ENCODE measurements at places on chromosomes 2 and 18.
A peak's percentile ranks its signal among the peaks of the same experiment; 100 is the strongest.

DNA sequence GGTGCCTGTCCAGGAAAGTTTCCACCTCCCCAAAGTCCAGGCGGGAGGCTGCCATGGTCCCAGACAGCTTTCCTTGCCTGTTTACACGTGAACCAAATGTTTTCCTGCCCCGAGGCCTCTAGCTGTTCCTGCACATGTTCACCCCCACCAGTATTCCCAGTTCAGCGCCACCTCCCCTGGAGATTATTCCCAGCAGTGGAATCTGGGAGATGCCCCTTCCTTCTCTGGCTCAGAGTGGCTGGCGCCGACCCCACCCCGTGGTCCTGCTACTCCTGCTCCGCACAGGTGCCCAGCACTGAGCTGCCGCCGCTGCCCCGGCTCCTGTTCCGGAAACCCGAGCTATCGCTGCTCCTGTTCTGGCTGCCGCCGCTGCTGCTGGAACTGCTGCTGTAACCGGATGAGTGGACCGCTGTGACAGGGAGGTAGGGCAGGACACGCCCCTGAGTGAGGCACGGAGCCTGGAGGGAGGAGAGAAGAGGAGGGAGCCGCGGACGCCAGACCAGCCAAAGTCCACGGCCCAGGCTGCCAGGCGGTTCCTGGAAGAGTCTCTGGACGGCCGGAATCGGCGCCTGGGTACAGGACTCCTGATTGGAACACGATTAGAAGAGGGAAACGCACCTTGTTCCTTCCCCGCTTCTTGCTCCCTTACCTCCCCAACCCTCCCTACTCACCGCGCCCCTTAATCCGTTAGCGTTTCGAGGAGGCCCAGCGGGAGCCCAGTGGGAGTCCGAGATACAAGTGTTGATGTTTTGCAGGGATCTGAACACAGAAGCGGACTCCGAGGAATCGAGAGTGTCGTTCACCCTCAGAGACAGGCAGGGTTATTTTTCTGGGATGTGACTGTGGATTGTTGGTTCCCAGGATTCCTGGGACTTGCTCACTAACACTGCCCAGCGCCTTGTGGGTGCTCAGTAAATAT is at the start of gene PDE11A:
Gene PDE11A (minus strand): TSS at position 395 of the 919 bp plus-strand sequence. CDS start 340 bp downstream, at position 55.
- DNase-seq = no peak
- H3K4me3 ChIP-seq = peak within 1 kb of the TSS; percentile 39
- no peaks in the 10 kb centered on the region for H3K4me1 ChIP-seq
- H3K27me3 ChIP-seq = peaks cover 9% of the 10 kb centered on the region
- H3K36me3 ChIP-seq = no peaks in the 10 kb centered on the region
- H3K27ac ChIP-seq = no peak within 1 kb of the TSS

DNA sequence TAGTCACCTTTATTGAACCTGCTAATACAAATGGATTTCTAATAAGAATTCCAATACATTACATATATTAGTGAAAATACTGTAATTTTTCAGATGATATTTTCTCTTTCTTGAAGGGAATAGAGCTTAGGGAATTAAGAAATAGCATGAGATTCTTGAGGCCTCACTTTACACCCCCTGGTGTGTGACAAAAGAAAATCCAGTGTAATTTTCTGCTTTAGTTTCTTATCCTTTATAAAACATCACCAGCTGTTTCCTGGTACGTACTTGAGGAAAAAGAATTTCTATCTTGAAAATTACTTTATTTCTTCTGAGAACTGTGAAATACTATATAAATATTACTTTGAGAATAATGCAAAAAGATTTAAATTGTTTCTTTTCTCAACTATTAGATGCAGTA is 71.6 kb downstream of the CLIP4 start:
- H3K36me3 ChIP-seq = peaks cover 5% of the 10 kb centered on the region
- peaks cover 5% of the 10 kb centered on the region for H3K4me1 ChIP-seq

DNA sequence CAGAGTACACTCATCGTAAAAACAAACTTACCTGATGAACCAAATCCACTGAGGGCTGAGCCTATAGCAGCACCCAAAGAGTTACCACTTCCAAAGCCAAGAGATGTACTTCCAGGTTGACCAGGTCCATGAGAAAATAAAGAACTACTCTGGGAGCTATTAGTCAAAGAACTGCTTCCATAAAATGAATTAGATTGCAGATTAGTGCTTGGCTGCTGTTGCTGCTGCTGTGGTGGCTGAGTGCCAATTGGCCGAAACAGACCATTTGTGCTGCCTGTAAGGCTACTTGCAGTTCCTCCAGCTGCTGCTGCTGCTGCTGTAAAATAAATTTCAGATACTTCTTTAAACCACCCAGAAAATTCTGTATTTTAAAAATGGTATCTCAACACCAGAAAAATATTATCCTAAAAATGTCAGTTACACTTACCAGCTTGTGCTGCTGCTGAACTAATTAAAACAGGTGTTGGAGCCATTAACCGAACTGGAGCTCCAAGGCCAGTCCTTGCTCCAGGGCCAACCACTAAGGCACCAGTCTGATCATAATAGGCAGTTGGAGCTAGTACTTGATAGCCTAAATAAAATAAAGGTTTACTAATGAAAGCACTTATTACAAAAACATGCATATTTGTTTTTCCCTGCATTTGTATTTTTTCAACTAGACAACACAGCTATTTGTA is 58.1 kb upstream of the SDC1 start:
- no peak for DNase-seq
- no peak overlapping the region for H3K27ac ChIP-seq
- peaks cover 39% of the 10 kb centered on the region for H3K36me3 ChIP-seq
- H3K27me3 ChIP-seq = no peaks in the 10 kb centered on the region
- no peak overlapping the region for H3K4me3 ChIP-seq
- H3K4me1 ChIP-seq = peaks cover 3% of the 10 kb centered on the region

- no peaks in the 10 kb centered on the region for H3K27me3 ChIP-seq
- no peak overlapping the region for H3K27ac ChIP-seq
- H3K4me3 ChIP-seq = no peak overlapping the region
- no peaks in the 10 kb centered on the region for H3K4me1 ChIP-seq
- H3K36me3 ChIP-seq = no peaks in the 10 kb centered on the region
These were observed 28.3 kb upstream of the KCNS3 start for GRCh38 chr2:17850151-17850550.

- no peaks in the 10 kb centered on the region for H3K27me3 ChIP-seq
- no peak overlapping the region for H3K4me3 ChIP-seq
- no peak for DNase-seq
- H3K27ac ChIP-seq = no peak overlapping the region
- no peaks in the 10 kb centered on the region for H3K36me3 ChIP-seq
- H3K4me1 ChIP-seq = no peaks in the 10 kb centered on the region
These were observed 157.3 kb upstream of the CHAC2 start for GRCh38 chr2:53610260-53610659.

- no peaks in the 10 kb centered on the region for H3K4me1 ChIP-seq
- no peaks in the 10 kb centered on the region for H3K36me3 ChIP-seq
- H3K27ac ChIP-seq = no peak overlapping the region
- no peak for DNase-seq
- no peak overlapping the region for H3K4me3 ChIP-seq
These were observed 1037.6 kb downstream of the DSC3 start for GRCh38 chr18:30004965-30005364.

DNA sequence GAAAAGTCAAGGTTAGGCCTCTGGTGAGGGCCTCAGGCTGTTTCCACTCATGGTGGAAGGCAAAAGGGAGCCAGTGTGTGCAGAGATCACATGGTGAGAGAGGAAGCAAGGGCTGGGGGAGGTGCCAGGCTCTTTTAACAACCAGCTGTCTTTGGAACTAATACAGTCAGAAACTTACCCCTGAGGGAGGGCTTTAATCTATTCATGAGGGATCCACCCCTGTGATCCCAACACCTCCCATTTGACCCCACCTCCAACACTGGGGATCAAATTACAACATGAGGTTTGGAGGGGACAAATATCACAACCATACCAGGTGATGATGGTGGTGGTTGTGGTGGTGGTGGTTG is 10.9 kb downstream of the POLI start:
- H3K27ac ChIP-seq = no peak overlapping the region
- no peak overlapping the region for H3K4me3 ChIP-seq
- H3K27me3 ChIP-seq = no peaks in the 10 kb centered on the region
- DNase-seq = no peak
- no peaks in the 10 kb centered on the region for H3K4me1 ChIP-seq

DNA sequence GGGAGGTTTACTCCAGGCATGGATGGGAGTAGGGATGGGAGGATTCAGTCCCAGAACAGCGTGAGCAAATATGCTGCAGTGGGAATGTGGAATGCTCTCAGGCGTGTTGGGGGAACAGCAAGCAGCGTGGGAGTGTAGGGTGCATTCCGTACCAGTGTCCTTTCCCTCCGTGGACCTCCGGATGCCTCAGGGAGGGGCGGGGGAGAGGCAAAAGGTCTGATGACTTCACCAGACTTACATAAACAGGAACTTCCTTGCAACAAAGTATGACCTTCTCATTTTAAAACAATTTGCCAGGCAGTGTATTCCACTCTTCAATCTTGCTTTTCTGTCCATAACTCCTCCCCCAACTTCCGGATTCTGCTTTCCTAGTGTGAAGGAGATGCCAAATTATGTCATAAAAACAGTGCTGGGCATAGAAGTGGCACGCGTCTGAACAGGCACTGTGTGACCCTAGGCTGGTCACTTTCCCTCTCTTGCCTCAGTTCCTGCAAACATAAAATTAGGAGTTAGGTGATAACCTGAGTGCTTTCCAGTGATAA is 36.9 kb downstream of the RPL37A start:
- no peaks in the 10 kb centered on the region for H3K36me3 ChIP-seq
- no peak for DNase-seq
- no peak overlapping the region for H3K4me3 ChIP-seq
- H3K4me1 ChIP-seq = no peaks in the 10 kb centered on the region
- no peaks in the 10 kb centered on the region for H3K27me3 ChIP-seq
- H3K27ac ChIP-seq = no peak overlapping the region

DNA sequence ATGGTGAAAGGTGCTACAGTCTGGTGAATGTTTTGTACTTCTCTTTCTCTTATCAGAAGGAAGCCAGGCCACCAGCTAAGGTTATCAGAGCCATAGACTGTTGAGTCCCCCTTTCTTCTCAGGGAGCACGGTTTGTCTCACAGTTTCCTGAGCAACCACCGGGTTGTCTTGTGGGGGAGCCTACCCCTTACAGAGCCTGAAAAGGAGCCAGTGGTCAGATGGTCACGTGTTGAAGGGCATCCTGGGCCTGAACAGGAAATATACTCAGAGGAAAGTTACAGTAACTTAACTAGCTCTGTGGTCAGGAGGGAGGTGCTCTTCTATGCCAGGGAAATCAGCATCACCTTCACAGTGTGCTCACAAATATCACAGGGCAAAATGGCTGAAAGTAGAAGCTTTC is 11.6 kb downstream of the CD28 start:
- H3K36me3 ChIP-seq = no peaks in the 10 kb centered on the region
- peak overlapping the region; percentile 32 for H3K4me3 ChIP-seq
- DNase-seq = peak; percentile 76
- peak overlapping the region; percentile 34 for H3K27ac ChIP-seq

DNA sequence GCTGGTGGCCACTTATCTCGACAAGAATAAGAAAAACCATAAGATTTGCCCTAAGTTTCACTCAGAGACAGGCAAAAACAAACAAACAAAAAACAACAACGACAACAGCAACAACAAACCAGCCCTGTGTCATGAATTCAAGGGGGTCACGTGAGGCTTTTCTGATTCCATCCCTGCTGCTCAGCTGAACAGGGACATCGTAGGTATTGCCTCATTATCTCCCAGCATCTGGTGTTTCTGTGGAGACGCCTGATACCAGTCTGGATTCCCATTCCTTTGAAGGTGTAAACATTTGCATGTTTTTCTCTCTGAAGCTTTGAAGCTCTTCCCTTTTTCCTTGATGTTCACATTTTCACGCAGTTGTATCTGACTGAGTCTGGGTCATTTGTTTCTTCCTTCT is 117.4 kb downstream of the KCNF1 start:
- H3K27ac ChIP-seq = no peak overlapping the region
- H3K4me3 ChIP-seq = no peak overlapping the region
- no peaks in the 10 kb centered on the region for H3K4me1 ChIP-seq
- no peak for DNase-seq
- no peaks in the 10 kb centered on the region for H3K27me3 ChIP-seq
- no peaks in the 10 kb centered on the region for H3K36me3 ChIP-seq
